HCT116 (cell line): ENCODE measurements at places on chromosomes 5 and 9. TPM values are rescaled to one million over a fixed set of nuclear protein-coding genes. Genes with fewer than 3 reads are reported as not detected.
A peak's percentile ranks its signal among the peaks of the same experiment; 100 is the strongest.

DNA sequence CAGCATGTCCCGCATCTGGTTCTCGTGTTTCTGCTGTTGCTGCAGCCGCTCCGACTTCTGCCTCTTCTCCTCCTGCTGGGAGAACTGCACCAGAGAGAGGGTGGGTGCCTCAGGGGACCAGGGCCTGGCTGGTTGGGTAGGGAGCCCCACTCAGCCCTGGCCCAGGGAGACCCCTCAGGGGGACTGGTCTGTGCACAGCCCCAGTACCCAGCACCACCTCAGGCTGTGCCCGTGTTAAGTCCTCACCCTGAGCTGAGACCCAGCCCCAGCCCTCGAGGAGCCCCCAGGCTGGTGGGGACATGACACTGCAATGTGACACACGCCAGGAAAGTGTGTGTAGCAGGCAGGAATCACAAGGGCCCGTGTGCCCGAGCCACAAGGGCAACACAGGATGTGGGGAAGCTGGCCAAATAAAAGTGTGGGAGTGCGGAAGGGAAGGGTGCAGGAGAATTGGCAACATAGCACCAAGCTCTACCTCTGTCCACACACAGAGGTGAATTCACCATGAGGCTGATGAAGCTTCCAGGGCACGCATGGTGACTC, 48.2 kb upstream of the FBXW11 start:
- no peak overlapping the region for H3K27ac ChIP-seq
- H3K36me3 ChIP-seq, result no peaks in the 10 kb centered on the region; the same call in 1 of the 2 replicates
- DNase-seq, result no peak
- H3K4me1 ChIP-seq, result no peaks in the 10 kb centered on the region
- H3K27me3 ChIP-seq, result no peaks in the 10 kb centered on the region

GRCh38 chr5:38636626-38637025, 80.2 kb upstream of the LIFR start:
- H3K27me3 ChIP-seq, result no peaks in the 10 kb centered on the region
- no peaks in the 10 kb centered on the region for H3K36me3 ChIP-seq
- peaks cover 25% of the 10 kb centered on the region for H3K4me1 ChIP-seq
- DNase-seq, result peak; percentile 57
- no peak overlapping the region for H3K4me3 ChIP-seq
- no peak overlapping the region for H3K27ac ChIP-seq

DNA sequence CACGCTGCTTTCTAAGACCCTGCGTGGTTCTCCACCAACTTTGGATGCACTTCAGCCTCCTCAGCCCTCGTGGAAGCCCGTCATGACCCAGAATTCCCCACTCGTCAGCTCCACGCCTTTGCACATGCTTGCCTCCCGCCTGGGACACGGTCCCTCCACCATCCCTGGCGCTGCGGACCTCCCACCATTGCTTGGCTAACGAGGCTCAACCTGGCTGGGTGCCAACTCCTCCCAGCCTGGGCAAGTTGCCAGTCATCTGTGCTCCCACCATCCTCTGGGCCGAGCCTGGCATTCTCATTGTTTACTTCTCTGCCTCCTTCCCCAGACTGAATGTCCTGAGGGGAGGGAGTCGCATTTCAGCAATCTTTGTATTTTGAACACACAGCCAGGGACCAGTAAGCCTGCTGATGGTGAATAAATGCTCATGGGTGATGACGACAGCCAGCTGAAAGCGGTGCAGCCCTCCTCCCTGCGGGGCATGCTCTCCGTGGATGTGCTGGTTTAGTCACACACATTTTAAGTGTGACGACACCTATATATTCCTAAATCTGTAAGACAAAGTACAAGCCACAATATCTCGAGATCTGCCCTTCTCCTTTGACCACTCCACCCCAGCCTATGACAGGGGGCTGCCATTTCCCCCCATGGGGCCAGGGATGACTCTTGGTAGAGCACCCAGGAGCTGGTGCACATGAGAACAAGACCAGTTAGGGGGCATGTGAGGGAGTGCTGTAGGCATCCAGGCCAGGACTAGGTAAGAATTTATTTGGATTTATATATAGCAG, 37.6 kb downstream of the ANKRD33B start:
- H3K4me1 ChIP-seq, result peaks cover 28% of the 10 kb centered on the region
- peak; percentile 16 for DNase-seq
- no peaks in the 10 kb centered on the region for H3K36me3 ChIP-seq
- no peak overlapping the region for H3K4me3 ChIP-seq

GRCh38 chr5:82659115-82659514, 381.0 kb upstream of the RPS23 start:
- no peak overlapping the region for H3K4me3 ChIP-seq
- no peak overlapping the region for H3K27ac ChIP-seq
- DNase-seq, result no peak
- H3K4me1 ChIP-seq, result no peaks in the 10 kb centered on the region
- no peaks in the 10 kb centered on the region for H3K36me3 ChIP-seq

The GABRA6 gene
- total RNA-seq, result not detected

The CDC20B gene
- not detected for total RNA-seq

The FBP1 gene
- total RNA-seq, result 0.42 TPM

DNA sequence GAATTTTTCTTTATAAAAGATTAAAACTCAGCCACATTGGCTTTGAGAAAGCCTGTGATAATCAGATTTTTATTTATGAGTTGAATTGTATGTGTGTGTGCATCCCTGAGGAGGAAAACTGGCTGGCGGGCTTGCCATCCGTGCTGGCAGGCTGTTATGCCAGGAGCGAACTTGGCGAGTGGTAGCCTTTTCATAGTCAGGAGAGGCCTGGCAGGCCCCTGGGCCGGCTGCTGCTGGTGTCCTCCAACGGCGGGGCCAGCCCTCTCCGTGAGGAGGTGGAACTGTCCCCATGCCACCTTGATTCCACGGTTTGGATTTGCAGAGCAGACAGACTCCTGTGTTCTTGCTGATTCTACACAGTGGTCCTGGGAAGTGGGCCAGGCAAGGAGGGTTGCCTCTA, 43.3 kb downstream of the ZNF618 start:
- H3K36me3 ChIP-seq, result no peaks in the 10 kb centered on the region
- H3K27ac ChIP-seq, result no peak overlapping the region
- no peak overlapping the region for H3K4me3 ChIP-seq
- H3K27me3 ChIP-seq, result no peaks in the 10 kb centered on the region
- DNase-seq, result no peak

DNA sequence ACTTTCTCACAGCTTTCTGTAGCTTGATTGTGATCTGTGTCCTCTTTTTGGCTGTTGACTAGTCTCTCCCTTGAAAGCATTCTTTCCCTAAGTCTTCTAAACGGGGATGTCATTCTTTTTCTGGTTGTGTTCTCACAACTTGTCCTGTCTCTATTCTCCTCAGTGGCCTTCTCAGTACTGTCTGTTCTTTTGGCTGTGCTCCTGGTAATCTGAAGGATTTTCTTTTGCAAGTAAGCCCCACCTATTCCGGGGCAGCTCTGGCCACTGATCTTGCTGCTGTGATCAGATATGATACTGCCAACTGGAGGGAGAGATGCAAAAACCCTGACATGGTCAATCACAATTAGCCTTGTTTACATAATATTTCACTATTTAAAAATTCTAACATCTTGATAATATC, 172.2 kb downstream of the CDC42SE2 start:
- no peak overlapping the region for H3K4me3 ChIP-seq
- no peaks in the 10 kb centered on the region for H3K4me1 ChIP-seq
- no peak for DNase-seq
- H3K36me3 ChIP-seq, result peaks cover 10% of the 10 kb centered on the region; the same call in 1 of the 2 replicates
- H3K27me3 ChIP-seq, result no peaks in the 10 kb centered on the region

DNA sequence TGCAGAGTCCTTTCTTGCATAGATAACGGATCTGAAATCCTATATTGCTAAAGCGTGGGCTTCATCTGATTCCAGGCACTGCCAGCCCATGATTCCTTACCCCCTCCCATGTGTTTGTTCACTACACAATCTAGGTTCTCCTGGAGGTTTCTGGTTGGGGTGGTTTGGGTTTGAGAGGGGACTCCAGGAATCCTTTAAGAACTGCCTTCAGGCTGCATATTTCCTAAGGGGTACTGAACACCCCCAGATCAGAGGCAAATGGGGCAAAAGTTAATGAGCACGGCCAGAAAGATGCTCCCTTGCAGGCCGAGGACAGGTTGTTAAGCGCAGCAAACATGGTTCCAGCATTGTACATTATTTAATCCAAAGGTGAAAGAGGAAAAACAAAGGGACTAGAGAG, 9.9 kb downstream of the NR2F1 start:
- DNase-seq, result no peak
- H3K4me1 ChIP-seq, result peaks cover 17% of the 10 kb centered on the region
- H3K27me3 ChIP-seq, result no peaks in the 10 kb centered on the region
- H3K27ac ChIP-seq, result peak overlapping the region; percentile 25

GRCh38 chr5:79806741-79807140, 117.1 kb downstream of the CMYA5 start:
- H3K4me1 ChIP-seq, result no peaks in the 10 kb centered on the region
- no peaks in the 10 kb centered on the region for H3K27me3 ChIP-seq
- no peak overlapping the region for H3K27ac ChIP-seq
- no peaks in the 10 kb centered on the region for H3K36me3 ChIP-seq
- H3K4me3 ChIP-seq, result no peak overlapping the region
- no peak for DNase-seq

GRCh38 chr5:36252722-36253365, 11.1 kb upstream of the NADK2 start:
- no peak for DNase-seq
- no peaks in the 10 kb centered on the region for H3K36me3 ChIP-seq
- no peaks in the 10 kb centered on the region for H3K4me1 ChIP-seq
- no peak overlapping the region for H3K27ac ChIP-seq
- no peaks in the 10 kb centered on the region for H3K27me3 ChIP-seq
